ENCODE measurements at places on chromosomes 12 and 14.
A peak's percentile ranks its signal among the peaks of the same experiment; 100 is the strongest.

GRCh38 chr12:12612358-12612757 lies 682 bp downstream of the CREBL2 start:
- DNase-seq = peak; percentile 69

- peak; percentile 58 for DNase-seq
Observed at GRCh38 chr12:58443273-58443980, 476.9 kb downstream of the LRIG3 start.

DNA sequence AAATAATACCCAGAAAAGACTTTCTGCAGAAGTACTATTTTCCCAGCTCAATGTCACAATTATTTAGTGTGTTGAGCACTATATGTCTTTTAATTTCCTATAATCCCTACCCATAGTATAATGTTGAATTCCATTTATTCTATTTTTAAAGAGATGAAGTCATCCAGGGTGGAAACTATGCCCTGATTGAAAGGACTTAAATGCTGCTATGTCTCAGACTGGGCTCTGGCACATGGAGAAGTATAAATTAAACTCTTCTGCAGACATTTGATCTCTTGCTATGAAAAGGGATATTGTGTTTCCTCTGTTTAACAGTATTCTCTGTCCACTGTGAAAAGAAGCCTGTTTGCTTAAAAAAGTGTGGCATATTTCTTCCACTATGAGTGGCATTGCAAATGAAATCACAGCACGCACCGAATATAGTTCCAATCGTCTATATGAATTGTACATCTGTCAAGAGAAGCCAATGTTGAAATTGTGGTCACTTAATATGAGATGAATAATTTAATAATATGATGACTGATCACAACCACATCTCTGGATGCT lies 192.3 kb downstream of the BCAT1 start:
- DNase-seq = no peak

DNA sequence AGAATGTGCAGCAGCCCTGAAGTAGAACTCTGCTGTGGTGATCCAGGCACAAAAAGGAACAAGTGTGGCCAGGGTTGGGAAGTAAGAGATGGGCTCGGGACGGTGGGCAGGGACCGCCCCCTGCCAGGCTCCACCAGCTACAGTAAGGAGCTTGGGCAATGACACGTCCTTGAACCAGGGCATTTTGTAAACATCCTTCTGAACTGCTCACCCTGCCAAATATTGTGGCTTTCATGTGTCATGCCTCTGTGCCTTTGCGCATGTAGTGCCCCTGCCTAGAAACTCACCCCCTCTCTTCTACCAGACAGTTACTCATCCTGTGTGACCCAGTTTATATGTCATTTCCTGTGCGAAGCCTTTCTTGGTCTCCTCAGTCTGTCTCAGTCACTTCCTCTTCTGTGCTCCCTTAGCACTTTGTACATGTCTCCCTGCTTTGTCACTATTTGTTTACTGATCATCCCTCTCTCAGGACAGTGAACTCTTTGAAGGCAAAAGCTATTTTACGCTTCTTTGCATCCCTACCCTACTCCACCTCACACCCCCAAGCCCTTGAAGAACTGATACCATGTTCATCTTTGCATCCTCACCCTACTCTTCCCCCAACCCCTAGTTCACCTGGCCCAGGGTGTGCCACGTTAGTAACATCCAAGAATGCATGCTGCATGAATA lies 108.9 kb upstream of the PLEKHG7 start:
- DNase-seq = peak; percentile 95

DNA sequence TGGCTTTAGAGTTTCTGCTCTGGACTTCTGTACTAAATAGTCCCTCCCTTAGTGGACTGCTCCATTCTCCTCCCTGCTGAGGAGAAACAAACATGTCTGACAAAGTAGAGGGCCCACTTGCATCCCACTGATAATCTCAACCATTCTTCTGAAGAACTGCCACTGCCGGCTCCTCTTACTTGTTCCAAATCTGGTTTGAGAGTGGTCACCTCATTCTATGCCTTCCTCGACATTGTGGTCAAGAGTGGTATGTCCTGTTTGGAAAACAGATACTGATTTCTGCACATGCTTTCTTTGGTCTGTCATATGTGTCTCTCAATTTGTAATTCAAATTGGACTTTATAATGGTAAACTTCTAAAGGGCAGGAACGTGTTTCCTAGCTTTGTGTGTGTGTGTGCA lies 36.3 kb upstream of the PLEKHA5 start:
- DNase-seq = no peak

- DNase-seq = no peak
Observed at GRCh38 chr12:112885236-112885635, 21.5 kb upstream of the OAS1 start.
